B cell (primary cell): ENCODE measurements at places on chromosomes 12 and 14. TPM values are rescaled to one million over a fixed set of nuclear protein-coding genes. Genes with fewer than 3 reads are reported as not detected.

GRCh38 chr14:90281261-90281660 is 24.9 kb downstream of the PSMC1 start:
- DNase-seq: no peak

GRCh38 chr14:54094765-54095164 is 138.1 kb upstream of the BMP4 start:
- no peak for DNase-seq

DNA sequence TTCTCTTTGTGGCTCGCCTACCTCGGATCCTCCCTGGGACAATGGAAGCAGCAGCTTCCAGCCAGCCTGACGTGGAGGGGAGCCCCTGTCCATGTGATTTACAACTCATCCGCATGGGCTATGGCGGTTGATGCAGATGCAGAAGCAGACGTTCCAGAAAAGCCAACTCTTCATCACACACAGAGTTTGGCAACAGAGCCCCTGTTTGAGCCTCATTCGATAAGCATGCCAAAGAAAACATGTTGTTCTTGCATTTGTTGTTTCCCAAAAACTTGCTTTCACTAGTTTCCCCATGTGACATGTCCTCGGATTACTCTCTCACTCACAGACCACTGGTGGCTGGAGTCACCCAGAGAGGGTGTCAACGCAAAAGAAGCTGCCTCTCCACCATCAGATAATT is 16.4 kb upstream of the TC2N start:
- no peak for DNase-seq

- DNase-seq: peak; percentile 41
Observed at GRCh38 chr14:35855876-35856481, 29.8 kb downstream of the BRMS1L start.

DNA sequence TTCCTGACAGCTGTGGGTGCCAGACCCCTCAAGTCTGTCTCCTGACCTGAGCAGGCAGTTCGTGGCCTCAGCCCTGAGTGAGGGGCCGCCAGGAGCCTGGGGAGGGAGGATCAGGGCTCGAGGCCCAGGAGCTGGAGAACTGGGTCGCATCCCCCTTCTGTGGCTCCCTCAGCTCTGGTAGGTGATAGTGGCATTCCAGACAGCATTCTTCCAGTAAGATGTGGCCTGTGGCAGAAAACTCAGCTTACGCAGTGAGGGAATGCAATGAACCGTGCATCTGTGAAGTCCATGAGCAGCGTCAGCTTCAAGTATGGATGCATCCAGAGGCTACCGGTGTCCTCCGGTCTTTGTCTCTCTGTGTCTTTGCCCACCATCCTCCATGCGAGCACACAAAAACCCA is 28.4 kb upstream of the FBRSL1 start:
- no peak for DNase-seq

GRCh38 chr14:49574038-49574437 is 12.1 kb downstream of the RPS29 start:
- no peak for DNase-seq

DNA sequence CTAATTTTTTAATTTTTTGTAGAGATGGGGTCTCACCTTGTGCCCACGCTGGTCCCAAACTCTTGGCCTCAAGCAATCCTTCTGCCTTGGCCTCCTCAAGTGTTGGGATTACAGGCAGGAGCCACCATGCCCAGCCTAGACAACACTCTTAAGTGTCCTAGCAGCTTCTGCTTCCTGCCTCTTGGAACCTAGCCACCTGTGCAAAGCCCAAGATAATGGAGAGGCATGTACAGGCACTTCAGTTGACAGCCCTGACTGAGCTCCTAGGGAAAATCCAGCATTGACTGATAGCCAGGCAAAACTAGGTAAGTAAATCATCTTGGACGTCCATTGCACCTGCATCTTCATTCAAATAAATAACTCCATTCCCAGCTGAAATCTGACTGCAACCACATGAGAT is 15.5 kb downstream of the COX14 start:
- no peak for DNase-seq

DNA sequence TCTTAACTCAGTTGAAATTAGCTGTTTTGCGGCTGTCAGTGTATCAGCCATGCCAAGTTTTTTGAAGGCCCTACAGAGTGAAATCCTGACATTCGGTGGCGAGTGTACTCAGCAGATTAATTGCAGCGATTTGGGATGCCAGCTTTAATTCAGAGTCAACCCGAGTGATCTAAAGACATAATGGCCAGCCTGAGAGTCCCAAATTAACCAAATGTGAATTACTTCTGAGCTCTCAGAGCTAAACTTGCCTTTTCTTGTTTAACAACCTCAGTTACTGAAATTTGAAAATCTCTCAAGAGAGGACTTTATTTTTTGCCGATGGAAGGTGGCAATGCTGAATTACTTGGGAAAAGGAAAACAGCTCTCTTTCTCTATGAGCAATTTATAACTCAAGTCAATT is 148.5 kb downstream of the GLT1D1 start:
- DNase-seq: no peak

DNA sequence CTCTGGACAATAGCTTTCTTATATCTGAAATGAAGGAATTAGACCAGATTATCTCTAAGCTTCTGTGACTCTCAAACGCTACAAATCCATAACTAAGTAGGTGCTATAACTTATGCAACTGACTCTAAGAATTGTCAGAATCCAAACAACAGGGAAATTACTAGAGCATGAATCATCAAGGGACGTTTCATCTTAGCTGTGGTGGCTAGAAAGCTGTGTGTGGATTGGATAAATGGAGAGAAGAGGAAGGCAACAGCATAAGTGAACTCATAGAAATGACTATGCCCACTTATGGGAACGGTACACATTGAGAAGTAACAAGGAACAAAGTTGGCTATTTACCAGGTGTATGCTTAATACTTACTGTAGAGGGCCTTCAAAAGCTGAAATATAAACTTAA is 96.0 kb upstream of the NEDD1 start:
- no peak for DNase-seq

DNA sequence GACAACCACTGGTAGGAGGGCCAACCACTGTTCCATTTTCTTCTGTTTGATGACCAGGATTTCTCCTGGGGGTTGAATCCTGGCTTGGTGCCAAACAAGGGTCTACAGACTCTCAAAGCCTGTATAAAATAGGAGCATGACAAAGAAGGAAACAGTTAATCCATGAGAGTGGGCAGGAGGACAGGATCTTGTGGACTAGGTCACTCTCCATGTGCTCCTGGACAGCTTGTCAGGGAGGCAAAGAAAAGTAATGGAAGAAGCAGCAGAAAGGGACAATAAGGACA is 243.7 kb downstream of the AKAP6 start:
- no peak for DNase-seq

GRCh38 chr12:49667325-49668090 is 39.7 kb downstream of the FMNL3 start:
- DNase-seq: peak; percentile 49

- no peak for DNase-seq
Observed at GRCh38 chr12:100574187-100575074, 947 bp downstream of the GAS2L3 start.

DNA sequence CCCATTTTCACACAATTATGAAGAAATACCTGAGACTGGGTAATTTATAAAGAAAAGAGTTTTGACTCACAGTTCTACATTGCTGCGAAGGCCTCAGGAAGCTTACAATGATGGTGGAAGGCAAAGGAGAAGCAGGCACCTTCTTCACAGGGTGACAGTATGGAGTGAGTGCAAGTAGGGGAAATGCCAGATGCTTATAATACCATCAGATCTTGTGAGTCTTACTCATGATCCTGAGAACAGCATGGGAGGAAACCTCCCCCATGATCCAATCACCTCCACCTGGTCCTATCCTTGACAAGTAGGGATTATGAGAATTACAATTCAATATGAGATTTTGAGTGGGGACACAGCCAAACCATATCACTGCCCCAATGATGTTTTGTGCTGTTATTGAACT is 189.3 kb upstream of the CRY1 start:
- no peak for DNase-seq

- DNase-seq: no peak
Observed at GRCh38 chr14:71529848-71530247, 402.4 kb upstream of the RGS6 start.

Gene KCNK13
- total RNA-seq: not detected in 2 replicates

Gene PRPH
- not detected in 2 replicates for total RNA-seq

Gene SIX4
- total RNA-seq: not detected in 2 replicates

Gene CCT2
- total RNA-seq: 125 TPM in 2 replicates

Gene LBHD2
- total RNA-seq: not detected in 2 replicates

Gene GPR84
- total RNA-seq: not detected in 2 replicates

Gene AMN
- 10.6 and 11.5 TPM in 2 replicates for total RNA-seq

Gene MSI1
- not detected in 2 replicates for total RNA-seq
